NCI-H2081 treated with DMSO at 0.1 percent for 48 hours (cell line): ENCODE measurements at places on chromosomes 1 and 21.

GRCh38 chr1:225824533-225824941 is 14.6 kb downstream of the EPHX1 start:
- DNase-seq, result peak; percentile 91

DNA sequence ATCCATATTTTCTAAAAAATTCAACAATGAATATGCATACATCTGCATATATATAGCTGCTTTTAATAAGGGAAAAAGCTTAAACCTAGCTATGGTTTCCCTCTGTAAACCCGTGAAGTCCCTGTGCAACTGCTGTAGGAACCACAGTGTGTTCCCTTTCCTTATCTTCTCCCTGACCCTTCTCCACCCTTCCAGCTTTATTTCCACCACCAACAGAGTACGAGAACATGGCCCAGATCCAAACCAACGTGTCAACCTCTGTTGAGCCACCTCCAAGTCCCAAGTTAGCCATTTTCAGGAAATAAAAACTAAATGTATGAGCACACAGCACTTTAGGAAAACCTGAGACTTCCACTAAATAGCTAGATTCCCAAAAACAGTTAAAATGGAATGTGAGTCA is 20.3 kb downstream of the SUSD4 start:
- DNase-seq, result no peak

- no peak for DNase-seq
Measured at GRCh38 chr1:95133687-95134086, 16.5 kb downstream of the TLCD4 start.

- no peak for DNase-seq
Measured at GRCh38 chr1:111422546-111423391, 4.8 kb downstream of the OVGP1 start.

- no peak for DNase-seq
Measured at GRCh38 chr21:14677639-14678179, 131.6 kb upstream of the SAMSN1 start.

DNA sequence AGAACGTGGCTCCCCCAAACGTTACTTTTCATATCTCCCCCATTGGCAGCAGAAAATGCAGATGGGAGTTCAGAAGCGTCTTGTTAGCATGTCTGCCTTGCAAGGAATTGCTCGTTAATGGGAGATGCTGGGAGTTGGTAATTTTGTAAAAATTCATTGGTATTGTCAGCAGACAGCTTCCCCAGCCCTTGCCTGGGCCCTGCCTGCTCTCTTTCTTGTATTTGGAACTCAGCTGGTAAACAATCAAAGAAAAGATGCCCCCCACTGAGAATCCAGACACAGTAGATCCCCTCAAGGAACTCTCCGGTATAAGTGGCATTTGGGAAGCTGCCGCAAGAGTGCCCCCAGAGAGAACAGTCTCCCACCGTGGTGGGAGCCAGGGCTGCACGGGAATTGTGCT is 94.4 kb upstream of the IGSF21 start:
- no peak for DNase-seq

DNA sequence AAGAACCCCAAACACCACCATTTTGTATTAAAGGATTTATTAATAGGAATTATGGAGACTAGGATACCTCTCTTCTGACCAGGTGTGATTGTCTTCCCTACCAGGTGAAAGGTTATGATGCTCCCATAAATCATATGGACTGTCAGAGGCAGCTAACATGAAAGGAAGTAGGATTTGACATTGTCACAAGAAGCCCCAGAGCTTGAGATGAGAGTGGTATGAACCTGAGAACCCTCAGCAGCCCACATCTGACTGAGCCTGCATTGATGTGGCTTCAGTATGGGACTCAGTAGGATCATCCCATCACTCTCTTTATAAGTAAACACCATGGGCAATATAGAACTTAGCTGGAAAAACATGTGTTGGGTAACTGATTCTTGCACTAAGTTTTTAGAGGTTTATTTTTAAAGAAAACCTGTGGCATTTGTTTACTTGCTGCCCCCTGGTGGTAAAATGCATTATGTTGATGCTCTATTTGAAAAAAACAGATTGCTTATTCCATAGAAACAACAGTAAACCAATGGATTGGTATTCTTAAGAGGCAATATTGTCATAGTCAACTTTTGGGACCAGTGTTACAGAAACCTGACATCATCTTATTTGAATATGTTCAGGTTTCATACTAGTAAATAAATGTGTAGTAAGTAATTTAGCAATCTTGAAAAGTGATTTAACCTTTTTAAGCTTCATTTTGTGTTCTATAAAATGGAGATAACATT is 16.6 kb upstream of the CACYBP start:
- no peak for DNase-seq

DNA sequence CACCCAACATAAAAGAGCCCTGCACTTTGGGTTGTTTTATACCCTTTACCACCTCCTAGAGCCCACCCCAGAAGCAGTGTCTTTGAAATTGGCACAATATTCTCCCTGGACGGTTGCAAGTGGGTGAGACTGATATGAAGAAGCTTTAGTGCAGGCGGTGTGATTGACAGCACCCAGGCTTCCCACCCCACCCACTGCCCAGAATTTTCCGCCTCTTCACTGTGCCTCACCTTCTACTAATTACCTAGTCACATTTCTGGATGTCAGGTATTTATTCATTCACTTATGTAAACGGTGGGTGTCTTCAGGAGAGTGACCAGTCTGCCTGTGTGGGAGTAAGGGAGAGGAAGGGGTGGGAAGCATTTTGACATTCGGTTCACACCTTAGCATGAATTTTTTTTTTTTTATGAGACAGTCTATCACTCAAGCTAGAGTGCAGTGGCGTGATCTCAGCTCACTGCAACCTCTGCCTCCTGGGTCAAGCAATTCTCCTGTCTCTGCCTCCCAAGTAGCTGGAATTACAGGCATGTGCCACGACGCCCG is 1.7 kb upstream of the FAM89A start:
- no peak for DNase-seq

GRCh38 chr1:235843461-235843961 is 23.2 kb downstream of the LYST start:
- DNase-seq, result peak; percentile 46

DNA sequence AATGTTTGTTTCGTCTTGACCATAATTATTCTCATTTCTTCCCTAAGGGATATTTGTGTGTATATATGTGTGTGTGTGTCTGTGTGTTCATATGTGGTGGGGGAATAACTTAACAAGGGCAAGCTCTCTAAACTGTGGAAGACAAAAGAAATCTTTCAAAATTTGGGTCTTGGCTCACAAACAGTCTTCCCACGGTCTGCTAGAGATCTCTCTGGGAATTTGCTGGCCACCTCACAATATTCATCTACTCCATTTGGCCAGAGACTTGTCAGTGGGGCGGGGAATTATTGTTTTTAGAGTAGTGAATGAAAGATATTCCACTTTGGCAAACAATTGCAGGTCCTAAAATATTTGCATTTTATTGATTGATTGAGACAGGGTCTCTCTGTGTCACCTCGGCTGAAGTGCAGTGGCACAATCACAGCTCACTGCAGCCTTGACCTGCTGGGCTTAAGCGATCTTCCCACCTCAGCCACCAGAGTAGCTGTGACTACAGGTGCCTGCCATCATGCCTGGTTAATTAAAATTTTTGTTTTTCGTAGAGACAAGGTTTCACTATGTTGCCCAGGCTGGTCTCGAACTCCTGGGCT is 8.0 kb upstream of the EIF2B3 start:
- no peak for DNase-seq

GRCh38 chr1:236394879-236395229 is 768 bp downstream of the EDARADD start:
- DNase-seq, result no peak

GRCh38 chr1:29999595-29999994 is 723.8 kb downstream of the MATN1 start:
- DNase-seq, result no peak

DNA sequence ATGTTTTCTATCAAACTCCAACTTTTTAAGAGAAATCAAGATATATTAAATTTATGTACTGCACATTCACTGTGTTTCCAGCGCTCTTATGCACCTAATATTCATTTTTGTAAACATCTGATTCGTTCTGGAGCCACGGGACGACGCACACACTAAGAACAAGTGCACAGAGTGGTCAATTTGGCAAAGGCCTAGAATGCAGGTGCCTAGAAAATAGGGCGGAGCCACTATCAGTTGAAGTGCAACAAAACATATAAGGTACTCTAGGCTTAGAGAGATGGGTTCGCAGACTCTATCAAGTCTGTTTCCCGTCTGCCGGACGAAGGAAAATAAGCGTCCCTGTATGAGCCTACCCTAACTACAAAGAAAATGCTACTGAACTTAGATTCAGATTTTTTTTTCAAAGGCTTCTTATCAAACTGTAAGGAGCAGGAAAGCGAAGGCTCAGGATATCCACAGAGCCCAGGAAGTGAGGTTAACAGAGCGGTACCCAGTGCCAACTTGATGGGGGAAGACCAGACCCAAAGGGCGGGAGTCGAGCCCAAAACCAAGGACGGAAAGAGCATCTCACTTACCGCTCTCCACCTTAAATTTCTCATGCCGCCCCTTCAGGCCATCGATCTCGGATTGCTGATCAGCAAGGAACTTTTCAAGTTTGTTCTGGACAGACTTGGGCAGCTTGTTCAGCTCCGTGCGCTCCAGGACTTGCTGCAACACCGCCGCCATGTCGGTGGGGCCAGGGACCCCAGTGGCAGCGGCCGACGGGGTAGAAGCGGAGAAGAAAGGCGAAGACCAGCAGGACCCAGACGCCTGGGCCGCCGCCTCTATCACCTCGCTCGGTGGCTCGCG is 526 bp downstream of the TPR start:
- DNase-seq, result no peak

DNA sequence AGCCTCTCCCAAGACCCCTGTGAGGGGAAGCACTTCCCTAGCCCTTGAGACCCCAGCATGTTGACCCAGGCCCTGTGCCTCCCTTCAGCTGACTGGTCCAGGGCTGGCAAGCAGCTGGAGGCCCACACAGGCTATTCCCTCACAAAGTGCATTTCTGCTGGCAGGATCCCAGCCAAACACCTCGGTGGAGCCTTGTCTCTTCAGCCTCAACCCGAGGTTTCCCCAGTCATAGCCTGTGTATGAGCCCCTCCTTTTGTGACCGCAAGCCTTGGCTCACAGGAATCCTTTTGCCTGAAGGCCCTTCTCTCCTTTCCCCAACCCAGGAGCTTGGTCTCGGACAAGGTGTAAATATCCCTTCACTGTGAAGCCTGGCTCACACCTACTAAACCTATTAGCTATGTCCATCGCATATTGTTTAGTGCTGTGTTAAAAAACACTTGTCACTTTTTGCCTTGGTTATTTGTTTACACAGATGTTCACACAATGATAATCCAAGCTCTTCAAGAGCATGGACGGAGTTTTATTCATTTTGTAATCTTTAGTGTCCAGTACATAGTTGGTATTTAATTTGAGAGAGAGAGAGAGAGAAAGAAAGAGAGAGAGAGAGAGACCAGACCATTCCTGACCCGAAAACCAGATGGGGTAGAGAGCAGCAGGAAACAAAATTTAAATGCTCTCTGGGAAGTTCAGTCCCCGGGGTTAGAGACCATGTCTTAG is 8.5 kb upstream of the CD247 start:
- no peak for DNase-seq

- no peak for DNase-seq
Measured at GRCh38 chr1:162136760-162137159, 67.3 kb downstream of the NOS1AP start.

DNA sequence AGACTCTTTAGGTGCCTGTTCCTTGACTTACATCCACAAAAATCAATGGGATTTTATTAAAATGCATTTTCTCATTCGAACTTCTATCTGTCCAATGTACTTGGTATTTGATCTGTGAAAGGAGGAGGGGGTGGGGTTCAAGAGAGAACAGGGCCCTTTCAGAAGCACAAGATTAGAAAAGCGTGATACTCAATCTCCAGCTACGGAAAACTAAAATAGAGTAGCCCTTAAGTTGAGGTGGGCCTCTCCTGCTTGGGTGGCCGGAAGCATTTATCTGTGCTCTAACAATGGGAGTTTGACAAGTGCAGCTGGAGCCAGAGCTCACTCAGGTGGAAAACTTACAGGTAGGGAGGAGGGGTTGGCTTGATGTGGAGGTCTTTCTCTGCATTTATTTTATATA is 462 bp upstream of the RXRG start:
- DNase-seq, result no peak

- DNase-seq, result no peak
Measured at GRCh38 chr21:29453511-29453910, 154.8 kb downstream of the BACH1 start.

- no peak for DNase-seq
Measured at GRCh38 chr1:94803517-94804441, 16.4 kb upstream of the SLC44A3 start.
